HepG2 (cell line): ENCODE measurements at places on chromosomes 13 and 19. TPM values are rescaled to one million over a fixed set of nuclear protein-coding genes. Genes with fewer than 3 reads are reported as not detected.

Gene SEMA6B
- 37.0 and 67.1 TPM in 2 replicates for total RNA-seq

Gene CGB1
- total RNA-seq = not detected in 2 replicates

Gene SLAIN1
- 4.5 and 4.8 TPM in 2 replicates for total RNA-seq

Gene CCDC194
- total RNA-seq = 0.13 TPM in 1 of 2 replicates, not detected in the other

Gene LILRB2
- total RNA-seq = not detected in 2 replicates

Gene PSG5
- not detected in 2 replicates for total RNA-seq

Gene ZNF560
- not detected in 2 replicates for total RNA-seq

Gene CCDC169
- total RNA-seq = 0.33 and 0.38 TPM in 2 replicates

Gene NLRP5
- total RNA-seq = not detected in 2 replicates

Gene HRC
- total RNA-seq = 1.5 and 3.6 TPM in 2 replicates

Gene RFC3
- 55.7 and 80.1 TPM in 2 replicates for total RNA-seq

Gene TNFRSF19
- total RNA-seq = 47.7 and 77.7 TPM in 2 replicates
